SK-N-MC (cell line): ENCODE measurements at places on chromosomes 2 and 18.
A peak's percentile ranks its signal among the peaks of the same experiment; 100 is the strongest.

- DNase-seq: no peak
Observed at GRCh38 chr2:23286031-23286757, 98.8 kb upstream of the KLHL29 start.

GRCh38 chr18:644395-645004, 13.0 kb upstream of the TYMS start:
- no peak for DNase-seq

DNA sequence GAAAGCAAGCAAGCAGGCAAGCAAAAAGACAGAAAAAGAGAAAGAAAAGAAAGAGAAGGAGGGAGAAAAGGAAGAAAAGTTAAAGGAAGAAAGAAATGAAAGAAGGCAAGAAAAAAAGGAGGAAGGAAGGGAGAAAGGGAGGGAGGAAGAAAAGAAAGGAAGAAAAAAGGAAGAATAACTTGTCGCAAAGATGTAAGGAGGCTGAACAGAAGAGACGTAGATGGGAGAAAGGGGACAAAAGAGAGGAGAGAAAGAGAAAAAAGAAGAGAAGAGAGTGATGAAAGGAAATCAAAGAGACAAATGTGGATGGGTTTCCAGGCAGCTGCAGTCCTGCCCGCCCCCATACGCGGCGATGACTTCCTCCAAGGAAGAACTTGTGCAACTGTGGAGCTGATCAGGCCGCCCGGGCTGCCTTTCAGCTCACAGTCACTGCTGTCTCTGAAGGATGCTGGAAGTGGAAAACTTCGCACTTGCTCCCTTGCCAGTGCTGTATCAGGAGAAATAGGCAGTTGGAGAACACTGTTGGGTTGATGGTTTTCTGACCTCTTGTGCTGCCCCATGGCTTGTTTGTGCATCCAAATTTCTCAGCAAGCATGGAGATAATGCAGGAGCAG, 52.9 kb downstream of the TRIB2 start:
- no peak for DNase-seq

- DNase-seq: no peak
Observed at GRCh38 chr2:96816836-96817702, 1.0 kb downstream of the CNNM3 start.

- peak; percentile 85 for DNase-seq
Observed at GRCh38 chr2:223062396-223062795, 10.4 kb downstream of the KCNE4 start.

- DNase-seq: no peak
Observed at GRCh38 chr18:58391231-58391825, 237.6 kb downstream of the ALPK2 start.

DNA sequence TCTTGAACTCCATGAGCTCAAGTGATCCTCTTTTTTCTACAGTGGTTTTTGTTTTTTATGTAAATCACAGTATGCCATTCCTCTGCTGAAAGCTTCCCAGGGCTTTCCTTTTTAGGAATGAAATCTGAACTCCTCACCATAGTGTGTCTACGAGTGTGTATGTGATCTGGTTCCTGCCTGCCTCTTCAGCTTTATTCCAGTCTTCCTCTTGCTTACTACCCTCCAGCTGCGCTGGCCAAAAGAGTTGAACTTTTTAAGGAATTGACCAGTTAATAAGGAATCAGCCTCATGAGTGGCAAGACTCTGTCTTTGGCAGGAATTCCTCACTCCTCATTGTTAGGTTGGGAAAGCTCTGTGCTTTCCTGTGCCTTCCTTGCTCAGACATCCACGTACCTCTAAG, 4.0 kb downstream of the CCT7 start:
- DNase-seq: no peak

GRCh38 chr2:17759805-17760204, 5.9 kb downstream of the GEN1 start:
- no peak for DNase-seq

GRCh38 chr18:44781886-44782285, 101.2 kb downstream of the SETBP1 start:
- DNase-seq: no peak

DNA sequence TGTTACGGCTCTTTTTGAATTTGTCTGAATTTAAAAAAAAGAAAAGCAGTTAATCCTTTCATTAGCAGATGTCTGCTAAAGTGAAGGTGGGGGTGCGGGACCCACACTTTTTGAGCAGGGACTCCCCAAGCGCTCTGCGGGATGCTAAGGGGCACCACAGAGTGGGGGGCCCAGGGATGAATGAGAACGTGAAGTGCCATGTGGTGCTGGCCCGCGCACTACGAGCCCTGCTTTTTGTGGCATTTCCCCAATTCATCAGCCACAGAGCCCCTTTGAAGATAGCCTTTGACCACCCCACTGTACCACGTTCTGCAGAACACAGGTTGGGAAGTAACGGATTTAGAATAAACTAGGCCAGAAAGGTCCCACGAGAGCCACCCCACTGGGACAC, 28.6 kb downstream of the HS1BP3 start:
- DNase-seq: no peak

- no peak for DNase-seq
Observed at GRCh38 chr18:9890957-9891356, 5.2 kb downstream of the TXNDC2 start.

- DNase-seq: no peak
Observed at GRCh38 chr2:118268268-118268667, 180.0 kb downstream of the INSIG2 start.

DNA sequence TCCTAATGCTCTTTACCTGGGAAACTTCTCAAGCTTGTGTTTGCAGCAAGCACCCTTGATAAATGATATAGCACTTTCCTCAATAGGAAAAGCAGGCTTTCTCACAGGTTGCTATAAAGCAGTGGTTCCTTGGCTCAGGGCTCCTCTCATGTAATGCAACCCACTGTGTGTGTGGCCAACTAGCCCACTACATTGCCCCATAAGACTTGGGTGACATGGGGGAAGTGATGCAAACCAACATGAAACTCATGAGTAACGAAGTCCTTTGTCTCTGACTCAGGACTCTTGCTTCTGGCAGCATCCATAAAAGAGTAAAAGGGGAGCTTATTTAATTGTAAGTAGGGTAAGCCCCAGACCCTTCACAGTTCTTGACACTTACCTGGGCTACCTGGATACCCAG, 106.9 kb downstream of the COL4A4 start:
- DNase-seq: no peak

- no peak for DNase-seq
Observed at GRCh38 chr18:57947117-57947516, 96.9 kb upstream of the NEDD4L start.

- no peak for DNase-seq
Observed at GRCh38 chr2:138228101-138228500, 263.8 kb downstream of the HNMT start.

DNA sequence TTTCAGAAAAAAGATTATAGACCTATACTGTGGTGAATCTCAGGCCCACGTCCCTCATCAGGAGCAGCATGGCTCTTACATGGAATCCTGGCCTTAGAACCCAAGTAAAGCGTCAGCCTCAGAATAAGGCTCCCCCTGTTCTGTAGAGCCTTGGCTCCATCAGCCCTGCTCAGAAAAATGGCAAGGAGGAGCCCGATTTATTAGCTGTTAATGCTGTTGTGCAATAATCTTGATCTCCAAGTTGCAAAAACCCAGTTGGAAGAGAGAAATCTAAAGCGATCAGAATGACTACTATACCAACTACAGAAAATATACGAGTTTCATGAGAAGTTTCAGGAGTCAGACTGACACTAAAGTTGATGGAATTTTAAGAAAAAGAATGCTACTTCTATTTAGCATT, 35.6 kb upstream of the CTAGE1 start:
- DNase-seq: no peak

DNA sequence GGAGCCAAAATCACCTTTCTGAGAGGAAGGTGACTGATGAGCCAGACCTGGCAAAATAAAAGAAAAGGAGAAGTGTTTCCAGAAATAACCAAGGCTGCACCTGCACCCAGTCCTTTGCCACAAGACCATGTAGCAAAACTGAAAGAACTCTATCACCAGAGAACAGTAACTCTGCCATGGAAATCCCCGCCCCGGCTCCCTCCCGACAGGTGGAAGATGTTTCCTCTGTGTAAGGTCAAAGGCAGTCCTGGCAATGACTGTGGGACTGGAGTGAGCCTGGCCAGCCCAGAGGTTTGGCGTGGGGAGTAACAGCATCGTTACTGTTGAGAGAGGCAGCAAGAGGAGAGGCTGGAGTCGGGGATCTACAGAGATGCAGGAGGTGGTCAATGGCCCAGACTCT, 42.3 kb downstream of the SPRED2 start:
- DNase-seq: no peak

DNA sequence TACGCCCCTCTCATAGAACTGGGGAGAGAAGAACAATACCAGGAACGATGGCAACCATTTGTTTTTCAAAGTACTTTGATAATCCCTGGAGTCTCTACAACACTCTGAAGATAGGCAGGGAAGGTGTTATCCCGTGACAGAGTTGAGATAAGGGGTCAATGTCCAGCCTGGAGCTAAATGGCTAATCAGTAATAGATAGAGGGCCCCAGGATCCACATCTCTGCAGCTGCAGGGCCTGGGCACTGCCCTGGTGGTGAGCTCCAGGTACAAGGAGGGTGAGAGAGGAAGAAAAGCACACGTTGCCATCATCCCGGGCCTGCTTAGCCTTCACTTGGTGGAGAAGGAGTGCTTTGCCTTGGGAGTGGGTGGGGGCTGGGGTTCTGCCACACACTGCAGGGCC, 260.6 kb downstream of the PRKCE start:
- DNase-seq: no peak

GRCh38 chr2:157181234-157181633, 76.3 kb upstream of the GALNT5 start:
- DNase-seq: no peak

DNA sequence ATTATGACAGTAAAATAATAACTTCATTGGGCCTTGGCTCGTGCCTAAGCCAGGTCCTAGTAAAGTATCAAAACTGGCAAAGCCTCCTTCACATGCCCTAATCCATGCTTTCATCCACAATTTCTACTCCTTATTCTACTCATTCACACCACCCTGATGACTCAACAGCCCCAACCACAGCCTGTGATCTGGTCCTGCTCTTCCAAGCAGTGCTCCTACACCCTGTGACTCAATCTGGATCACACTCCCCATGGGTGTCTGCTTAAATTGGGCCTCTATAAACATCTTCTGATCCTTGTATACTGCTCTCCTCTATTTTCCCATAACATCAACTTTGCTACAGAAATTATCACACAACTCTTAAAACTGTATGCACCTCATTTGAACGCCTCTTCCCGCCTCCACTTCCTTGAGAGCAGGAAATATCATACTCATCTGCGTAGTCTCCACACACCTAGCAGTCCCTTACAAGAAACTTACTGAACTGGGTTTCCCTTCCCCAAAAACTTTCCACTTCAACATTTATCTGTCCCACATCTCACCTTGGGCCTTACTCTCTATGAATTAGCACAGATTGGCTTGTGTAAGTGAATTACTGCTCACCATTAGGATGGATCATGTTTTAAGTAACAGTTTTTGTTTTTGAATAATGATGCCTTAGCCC, 15.9 kb downstream of the GTF3C3 start:
- no peak for DNase-seq

- DNase-seq: no peak
Observed at GRCh38 chr2:100057901-100058261, 84.5 kb downstream of the AFF3 start.

DNA sequence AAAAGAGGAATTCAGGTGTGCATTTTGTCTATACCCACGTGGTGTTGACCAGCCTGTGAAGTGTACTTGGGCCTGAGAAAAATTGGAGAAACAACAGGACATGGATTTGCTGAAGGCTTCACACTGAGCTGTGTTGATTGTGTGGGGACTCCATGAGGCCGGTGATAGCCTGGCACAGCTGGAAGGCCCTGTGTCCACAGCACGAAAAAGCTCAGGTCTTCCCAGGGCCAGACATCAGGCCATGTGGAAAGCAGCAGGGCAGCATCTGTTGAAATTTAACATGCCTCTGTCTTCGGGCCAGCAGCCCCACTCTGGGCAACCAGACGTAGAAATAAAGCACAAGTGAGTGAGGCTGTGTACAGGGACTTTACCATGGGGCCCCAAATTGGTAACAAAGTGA, 84.1 kb downstream of the HS6ST1 start:
- DNase-seq: no peak

- no peak for DNase-seq
Observed at GRCh38 chr18:48611203-48611602, 72.4 kb downstream of the CTIF start.

GRCh38 chr18:9536354-9537152, 61.2 kb downstream of the RALBP1 start:
- DNase-seq: no peak

- no peak for DNase-seq
Observed at GRCh38 chr18:50093366-50094064, 101.4 kb downstream of the MYO5B start.

GRCh38 chr2:241703032-241703604, 1.3 kb downstream of the ING5 start:
- no peak for DNase-seq

- DNase-seq: no peak
Observed at GRCh38 chr2:64932371-64933216, 56.6 kb upstream of the SLC1A4 start.
